Daoy (cell line): ENCODE measurements at places on chromosomes 1 and 21. TPM values are rescaled to one million over a fixed set of nuclear protein-coding genes. Genes with fewer than 3 reads are reported as not detected.

DNA sequence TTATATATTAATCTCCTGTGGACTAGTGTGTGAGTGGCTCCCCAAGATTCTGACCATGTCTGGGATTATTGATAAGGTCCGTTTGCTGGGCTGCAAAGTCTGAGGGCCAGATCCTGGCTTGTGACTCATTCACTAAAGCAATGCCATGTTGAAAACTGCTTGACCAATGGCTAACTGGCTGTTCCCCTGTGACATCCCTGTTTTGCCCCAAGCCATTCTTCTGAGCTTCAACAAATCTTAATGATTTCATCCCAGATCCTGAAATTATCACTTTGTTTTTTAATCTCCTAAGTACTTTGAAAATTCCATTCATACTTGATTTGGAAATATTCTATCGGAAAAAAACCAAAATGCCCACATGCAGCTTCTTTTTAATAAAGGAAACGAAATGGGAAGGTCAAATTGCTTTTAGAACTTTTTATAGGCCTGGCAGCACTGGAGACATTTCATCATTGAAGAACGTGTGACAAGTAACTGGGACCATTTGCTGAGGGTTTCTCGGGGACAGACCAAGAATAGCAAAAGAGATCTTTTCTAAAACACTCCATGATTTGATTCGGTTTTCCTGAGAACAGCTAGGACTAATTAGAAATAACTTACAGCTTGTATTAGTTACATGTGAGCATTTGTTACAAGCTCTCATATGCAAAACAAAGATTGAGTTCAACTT is 121.3 kb downstream of the TGFB2 start:
- DNase-seq = no peak

DNA sequence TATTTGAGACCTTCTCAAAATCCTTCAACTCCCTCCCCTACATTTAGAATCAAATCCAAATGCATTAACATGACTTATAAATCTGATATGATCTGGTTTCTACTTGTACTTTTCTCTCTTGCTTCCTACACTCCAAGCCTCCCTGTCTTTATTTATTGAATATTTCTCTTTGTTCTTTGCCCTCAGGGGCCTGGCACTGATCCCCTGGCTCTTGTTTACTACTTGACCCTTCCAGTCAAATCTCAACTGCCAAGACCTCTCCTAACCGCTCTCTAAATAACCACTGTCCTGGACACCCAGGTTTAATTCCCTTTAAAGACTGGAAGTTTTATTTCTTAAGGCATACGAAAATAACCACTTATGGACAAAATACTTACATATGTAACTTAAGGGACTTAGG is 248.9 kb downstream of the CHRM3 start:
- DNase-seq = no peak

- no peak for DNase-seq
Observed at GRCh38 chr1:227094249-227094966, 154.3 kb downstream of the COQ8A start.

- DNase-seq = no peak
Observed at GRCh38 chr1:183089025-183089639, 65.9 kb downstream of the LAMC1 start.

DNA sequence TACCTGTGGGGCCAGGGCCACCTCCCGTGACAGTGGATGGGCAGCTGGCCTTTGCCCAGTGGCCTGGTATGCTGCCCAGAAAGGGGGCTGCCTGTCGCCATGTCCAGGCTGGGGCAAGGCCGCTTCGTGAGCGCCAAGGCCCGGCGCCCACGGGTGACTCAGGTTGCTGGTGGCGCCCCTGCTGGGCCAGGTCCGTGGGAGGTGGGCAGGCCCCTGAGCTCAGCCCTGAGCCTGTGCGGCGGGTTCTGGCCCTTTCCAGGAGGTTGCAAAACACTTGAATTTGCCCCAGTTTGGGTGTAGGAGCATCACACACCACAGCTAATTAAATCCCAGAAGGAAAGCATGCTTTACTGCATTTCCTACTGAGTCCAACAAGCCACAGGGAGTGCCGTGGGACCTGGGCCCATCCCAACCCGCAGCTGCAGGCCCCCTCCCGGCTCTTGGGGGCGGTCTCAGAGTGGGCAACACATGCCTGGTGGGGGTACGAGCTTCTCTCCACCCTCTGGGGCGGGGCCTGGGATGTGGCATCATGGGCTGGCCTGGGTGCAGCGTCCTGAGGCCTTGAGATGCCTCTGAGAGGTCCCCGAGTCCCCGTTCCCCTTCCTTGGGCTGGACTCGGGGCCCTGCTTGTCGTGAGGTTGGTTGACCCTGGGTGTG is 159.8 kb downstream of the PEX14 start:
- peak; percentile 40 for DNase-seq

DNA sequence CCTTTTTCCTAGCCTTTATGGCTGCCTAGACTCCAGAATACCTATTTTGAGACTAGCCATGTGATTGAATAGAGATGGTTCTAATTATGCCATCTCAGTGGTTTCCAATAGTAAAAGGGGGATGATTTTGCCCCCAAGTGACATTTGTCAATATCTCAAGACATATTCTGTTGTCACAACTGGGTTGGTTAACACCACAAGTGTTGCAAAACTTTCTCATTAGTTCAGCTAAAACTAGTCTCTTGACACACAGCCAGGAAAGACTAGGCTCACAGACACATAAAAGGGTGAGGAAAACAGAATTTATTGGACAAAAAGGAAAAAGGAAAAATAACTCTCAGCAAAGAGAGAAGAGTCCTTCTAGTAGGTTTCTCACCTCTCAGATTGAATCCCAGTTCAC is 39.9 kb upstream of the GBP5 start:
- no peak for DNase-seq

DNA sequence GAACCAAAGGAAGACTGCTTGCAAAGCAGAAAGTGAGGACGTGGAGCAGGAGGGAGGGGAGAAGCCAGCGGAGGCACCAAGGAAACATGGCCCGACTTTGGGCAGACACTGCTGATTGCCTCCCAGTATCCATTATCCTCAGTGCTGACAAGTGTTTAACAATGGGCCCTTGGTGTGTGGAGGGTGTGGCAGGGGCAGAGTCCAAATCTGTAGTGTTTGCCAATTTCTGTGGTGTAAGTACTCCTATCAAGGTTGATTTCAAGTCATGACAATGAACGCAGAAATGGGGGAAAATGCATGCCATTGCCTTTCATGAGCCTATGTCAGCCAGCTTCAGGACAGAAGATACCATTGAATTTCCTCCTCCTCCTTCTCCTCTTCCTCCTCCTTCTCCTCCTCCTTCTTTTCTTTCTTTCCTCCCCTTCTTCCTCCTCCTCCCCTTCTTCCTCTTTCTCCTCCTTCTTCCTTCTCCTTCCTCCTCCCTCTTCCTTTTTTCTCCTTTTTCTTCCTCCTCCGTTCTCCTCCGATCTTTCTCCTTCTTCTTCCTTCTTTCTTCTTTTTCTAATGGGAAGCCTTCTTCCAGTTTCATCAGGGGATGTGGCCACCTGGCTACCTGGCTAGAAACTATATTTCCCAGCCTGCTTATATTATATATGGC is 10.3 kb upstream of the PHC2 start:
- DNase-seq = no peak

DNA sequence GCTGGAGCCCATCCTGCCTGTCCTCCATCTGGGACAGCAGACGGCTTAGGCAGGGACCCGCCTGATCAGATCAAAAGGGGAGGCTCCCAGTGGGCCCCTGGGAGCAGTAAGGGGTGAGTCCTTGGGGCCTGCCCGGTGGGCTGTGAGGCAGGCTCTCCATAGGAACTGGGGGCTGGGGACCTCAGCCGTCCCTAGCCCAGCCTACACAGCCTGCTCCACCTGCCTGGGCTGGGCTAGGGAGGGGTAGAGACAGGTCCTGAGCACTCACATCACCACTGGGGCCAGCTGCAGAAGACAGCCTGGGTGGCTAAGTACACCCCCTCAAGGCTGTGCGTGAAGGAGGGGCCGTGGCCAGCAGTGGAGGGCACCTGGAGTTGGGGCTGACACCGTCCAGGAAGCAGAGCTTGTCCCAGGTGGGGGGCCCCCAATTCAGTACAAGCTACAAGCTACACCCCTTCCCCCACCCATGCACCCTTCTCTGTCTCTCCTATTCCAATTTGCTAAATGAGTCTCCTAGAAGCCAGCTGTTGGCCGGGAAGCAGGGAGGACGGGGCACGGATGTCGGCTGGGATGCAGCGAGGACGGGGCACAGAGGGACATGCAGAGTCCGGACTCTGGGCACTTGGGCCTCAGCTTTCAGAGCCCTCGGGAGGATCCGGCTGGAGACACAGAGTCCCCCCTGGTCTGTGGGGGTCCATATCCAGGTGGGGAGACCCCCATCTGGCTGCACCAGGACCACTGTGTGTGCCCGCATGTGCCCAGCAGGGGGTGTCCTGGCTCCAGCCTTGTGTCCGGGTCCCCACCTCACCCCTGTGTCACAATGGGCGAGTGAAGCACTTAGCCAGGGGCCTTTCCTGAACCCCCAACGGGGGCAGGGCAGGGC is 1.7 kb downstream of the ISG15 start:
- DNase-seq = peak; percentile 51

DNA sequence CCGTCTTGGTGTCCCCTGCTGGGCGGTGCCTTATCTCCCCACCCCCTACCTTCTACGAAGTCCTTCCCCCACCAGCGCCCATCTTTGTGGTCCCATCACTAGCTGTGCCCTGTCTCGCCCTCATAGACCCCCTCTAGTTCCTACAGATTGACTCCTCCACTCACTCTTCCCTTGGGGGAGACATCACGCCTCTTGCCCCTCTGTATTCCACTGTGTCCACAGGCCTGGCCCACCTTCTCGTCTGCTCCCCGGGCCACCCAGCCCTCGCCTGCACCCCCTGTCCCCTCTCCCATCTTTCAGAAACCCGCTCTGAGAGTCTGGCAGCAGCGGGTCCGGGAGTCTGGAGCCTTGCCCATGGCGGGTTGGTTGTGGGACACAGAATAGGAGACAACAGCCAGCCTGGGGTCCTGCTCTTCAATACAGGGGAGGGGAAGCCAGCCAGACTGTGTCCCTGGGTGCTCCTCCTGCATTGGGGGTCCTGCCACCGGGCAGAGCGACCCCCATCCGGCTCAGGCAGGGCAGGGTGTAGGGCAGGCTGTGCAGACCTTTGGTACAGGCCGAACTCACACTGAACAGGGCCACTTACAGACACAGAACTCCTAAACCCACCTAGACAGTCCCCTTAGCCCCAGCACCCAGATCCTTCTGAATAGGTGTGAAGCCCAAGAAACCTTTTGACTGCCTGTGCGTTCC is 1.1 kb downstream of the RNF187 start:
- no peak for DNase-seq

DNA sequence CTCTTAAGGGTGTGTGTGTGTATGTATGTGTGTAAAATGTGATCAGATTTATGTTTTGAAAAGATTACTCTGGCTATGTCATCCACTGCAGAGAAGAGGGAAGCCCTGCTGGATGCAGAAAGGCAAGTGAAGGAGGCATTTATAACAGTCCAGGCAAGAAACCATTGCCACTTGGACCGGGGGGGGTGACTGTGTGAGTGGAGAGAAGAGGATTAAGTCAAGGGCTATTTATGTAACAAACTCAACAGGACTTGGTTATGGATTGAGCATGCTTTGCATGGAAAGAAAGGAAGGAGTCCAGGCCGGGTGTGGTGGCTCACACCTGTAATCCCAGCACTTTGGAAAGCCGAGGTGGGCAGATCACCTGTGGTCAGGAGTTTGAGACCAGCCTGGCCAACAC is 143.0 kb downstream of the URB2 start:
- DNase-seq = no peak

DNA sequence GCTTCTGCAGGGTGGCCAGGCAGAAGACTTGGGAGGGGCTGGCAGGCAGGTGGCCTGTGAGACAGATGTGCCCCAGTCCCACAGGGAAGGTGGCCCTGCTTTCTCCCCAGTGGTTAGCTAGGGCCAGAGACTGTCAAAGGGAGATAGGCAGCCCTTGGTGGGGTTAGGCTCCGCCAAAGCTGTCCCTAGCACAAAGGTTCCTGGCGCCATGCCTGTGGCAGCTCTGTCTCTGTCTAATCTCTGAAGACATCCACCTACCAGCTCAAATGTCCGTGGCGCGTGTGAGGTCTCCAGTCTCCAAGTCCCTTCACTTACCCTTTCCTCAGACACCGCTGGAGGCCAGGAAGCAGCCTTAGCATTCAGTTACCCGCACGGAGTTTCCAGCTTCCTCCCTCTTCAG is 17.7 kb downstream of the TCP10L start:
- DNase-seq = no peak

GRCh38 chr1:103960710-103961109 is 211.0 kb downstream of the AMY1C start:
- no peak for DNase-seq

DNA sequence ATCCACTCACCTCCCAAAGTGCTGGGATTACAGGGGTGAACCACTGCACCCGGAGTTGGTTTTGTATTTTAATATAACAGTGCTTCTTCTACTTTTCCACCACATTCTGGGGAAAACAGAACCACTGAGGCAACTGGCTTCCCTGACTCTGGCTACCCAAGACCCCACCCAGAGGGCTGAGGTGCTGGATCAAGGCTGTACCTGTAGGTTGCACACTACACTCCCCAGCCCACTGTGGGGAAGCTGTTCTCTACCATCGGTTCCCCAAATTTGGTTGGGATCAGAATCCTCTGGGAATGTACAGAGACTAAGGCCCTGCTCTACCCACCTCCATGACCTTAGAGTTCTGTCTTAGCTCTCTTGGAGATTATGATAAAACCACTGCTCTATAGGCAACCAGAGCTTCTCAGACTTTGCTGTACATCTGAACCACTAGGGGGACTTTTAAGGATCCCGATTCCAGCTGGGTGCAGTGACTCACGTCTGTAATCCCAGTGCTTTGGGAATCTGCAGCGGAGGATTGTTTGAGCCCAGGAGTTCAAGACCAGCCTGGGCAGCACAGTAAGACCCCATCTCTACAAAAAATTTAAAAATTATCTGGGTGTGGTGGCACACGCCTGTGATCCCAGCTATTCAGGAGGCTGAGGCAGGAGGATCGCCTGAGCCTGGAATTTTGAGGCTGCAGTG is 51.6 kb downstream of the GNG4 start:
- peak; percentile 61 for DNase-seq

DNA sequence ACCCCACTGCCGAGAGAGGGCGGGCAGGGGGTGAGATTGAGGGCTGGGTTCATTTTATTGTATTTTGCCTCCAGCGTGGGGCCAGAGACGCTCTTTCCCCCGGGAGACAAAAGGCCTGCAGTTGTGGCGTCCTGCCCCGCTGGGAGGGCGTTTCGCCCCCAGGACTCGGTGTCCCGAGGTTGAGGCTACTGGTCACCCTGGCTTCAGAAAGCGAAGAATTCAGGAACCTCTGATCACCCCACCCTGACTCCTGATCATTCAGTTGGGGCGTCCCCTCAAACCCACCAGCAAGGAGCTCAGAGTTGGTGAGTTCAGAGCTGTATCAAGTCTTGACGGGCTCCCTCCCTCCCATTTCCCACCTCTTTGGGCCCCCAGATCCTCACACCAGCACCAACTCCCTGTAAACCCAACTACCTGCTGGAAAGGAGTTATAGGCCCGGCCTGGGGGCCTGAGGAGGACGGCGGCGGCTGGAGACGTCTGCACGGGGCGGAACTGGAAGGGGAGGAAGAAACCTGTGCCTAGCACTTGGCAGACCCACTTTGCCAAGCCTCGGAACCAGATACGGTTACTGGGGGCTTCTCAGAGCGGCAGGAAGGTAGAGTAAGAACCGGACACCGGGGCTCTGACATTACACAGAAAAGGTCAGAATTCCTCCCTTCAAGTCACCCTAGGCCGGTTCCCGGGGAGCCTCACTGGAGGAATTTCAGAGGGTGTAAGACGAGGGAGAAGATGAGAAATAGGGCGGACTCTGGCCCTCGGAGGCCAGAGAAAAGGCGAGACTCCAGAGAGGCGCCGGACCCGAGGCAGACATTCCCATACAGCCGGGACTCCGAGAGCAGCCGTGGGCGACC is 761 bp upstream of the PAX7 start:
- no peak for DNase-seq

Gene PLA2G2D
- total RNA-seq = not detected in 2 replicates

Gene FAM72D
- 5.5 and 9.9 TPM in 2 replicates for total RNA-seq

Gene KDM5B
- 42.7 and 44.4 TPM in 2 replicates for total RNA-seq

Gene FAM3B
- total RNA-seq = 0.23 and 2.8 TPM in 2 replicates

Gene RALGPS2
- total RNA-seq = 5.5 and 17.5 TPM in 2 replicates

Gene GJA5
- not detected in 2 replicates for total RNA-seq
